ENCODE measurements at places on chromosomes 6 and 20.

GRCh38 chr20:4775322-4776078 is 53.8 kb downstream of the PRND start:
- no peak for DNase-seq

DNA sequence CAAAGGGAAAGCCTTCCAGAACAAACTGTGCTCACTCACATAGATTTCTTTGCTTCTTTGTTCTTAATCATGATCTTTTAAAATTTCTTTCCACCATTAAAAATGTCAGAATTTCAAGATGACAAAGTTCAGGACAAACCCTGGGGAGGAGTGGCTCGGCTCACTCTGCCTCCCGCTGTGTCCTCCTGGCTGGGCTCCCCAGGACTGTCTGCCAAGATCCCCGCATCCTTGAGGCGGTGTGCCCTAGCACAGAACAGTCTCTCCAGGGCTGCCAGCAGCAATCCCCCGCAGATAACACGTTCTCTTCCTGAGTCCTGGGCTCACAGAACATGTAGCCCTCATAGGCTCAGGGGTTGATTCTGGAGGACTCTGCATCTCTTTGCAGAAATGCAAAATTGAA is 98.4 kb upstream of the KCNG1 start:
- DNase-seq, result no peak

DNA sequence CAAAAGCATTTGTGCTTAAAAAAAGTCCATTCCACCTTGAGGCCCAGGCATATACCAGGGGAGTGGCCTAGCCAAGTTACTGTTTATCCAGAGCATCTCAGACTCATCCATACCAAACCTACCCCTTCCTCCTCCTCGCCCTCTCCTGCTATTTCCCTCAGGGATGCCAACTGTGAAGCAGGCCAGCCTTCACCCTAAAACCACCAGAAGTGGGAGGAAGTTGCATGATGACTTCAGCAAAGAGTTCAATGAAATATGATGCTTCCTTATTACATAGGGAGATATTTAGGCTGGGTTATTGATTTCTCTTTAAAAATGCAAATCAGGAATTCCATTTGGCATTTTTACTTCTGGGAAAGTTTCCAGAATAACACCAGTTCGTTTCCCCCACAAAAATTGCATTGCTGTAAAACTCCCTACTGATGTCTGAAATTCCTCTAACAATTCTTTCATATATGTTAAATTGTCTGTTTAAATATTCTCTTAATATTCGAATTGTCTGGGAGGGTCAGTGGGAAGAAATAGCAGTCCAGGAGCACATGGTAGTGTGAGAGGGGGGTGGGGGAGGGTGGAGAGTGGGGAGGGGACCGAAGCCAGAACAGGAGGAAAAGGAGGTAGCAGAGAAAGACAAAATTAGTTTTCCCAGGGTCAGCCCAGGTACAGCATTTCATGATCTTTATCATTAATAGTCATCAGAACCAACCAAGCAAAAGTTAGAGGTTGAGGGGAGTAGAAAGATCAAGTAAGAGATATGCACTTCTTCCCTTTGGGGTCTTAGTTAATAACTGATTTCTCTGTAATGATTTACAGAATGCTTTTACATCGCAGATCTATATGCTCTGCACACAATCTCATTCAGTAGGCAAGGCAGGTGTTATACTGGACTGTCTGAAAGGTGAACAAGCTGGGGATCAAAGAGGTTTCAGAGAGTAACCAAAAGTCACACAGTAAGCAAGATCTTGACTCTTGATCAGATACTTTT is 1.7 kb upstream of the TCP11 start:
- no peak for DNase-seq

DNA sequence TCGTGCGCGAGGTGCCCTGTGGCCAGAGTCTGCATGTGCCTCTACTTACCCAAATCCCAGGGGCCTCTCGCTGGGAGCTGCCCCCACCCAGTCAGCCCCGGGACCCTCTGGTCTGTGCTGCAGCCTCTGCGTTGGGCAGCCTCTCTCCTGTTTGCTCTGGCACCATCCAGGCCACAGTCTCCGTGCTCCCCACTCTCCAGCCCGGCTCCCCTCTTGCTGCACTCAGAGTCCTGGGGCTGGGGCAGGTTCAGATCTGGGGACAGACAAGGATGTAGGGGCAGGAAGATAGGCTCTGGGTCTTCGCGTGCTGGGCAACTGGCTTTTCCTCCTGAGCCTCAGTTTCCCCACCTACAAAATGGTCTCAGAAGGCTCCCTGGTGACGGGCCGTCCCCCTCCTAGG is 70.8 kb upstream of the GATA5 start:
- DNase-seq, result no peak

DNA sequence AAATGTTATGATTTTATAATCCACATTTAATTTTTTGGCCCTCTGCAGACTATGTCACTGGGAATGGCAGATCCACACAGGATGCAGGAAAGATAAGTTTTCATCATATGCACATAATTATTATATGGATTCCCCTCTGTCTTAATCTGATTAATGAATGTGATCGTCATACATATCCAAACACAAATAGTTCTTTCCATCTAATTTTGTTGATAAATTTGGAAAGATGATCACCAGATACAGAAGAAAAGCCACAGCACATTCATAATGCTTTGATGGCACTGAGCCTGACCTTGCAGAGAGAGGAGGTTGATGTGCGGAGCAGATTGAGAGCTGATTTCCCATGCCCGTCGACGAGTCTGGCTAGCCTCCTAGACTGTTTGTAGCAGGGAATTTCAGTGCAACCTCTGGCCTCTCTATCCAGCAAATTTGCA is 471.5 kb downstream of the EPM2A start:
- no peak for DNase-seq

GRCh38 chr6:163352011-163352685 is 62.4 kb upstream of the QKI start:
- no peak for DNase-seq

All from GM13977 (cell line).